ENCODE measurements at places on chromosomes 16 and 17.
A peak's percentile ranks its signal among the peaks of the same experiment; 100 is the strongest.

- no peak for DNase-seq
These were observed 12.8 kb downstream of the DDX19A start for GRCh38 chr16:70359552-70359951.

- no peak for DNase-seq
These were observed 302.7 kb upstream of the PMFBP1 start for GRCh38 chr16:72474501-72475123.

GRCh38 chr17:40168262-40168832, 8.9 kb upstream of the RAPGEFL1 start:
- DNase-seq, result peak; percentile 66

GRCh38 chr17:57803021-57803420, 46.8 kb downstream of the MRPS23 start:
- no peak for DNase-seq

DNA sequence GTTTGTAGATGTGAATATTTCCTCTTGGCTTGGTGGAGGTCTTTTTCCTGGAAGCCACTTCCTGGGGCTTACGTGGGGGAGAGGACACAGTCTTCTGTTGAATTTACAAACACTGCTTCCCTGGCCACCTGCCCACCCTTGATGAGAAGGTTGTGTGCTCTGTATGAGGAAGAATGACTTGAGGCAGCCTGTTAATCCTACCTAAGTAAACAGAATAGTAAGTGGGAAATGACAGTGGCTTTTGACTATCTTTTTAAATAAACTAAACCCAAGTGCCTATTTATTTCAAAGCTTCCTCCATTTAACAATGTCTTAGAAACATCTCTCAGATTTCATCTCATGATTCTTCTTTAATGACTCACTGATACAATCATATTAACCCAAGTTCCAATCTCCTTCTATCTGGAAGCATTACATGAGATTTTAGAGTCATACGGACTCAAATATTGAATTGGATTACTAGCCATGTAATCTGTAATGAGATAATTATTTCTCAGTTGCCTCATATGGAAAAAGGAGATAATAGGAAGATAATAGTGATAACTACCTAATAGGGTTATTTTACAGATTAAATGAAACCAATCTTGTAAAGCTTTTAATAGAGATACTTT, 96.6 kb upstream of the SMIM36 start:
- DNase-seq, result no peak

Measured in NCI-H1694 treated with DMSO at 0.1 percent for 48 hours (cell line).